ENCODE measurements at places on chromosomes 13 and 19.

DNA sequence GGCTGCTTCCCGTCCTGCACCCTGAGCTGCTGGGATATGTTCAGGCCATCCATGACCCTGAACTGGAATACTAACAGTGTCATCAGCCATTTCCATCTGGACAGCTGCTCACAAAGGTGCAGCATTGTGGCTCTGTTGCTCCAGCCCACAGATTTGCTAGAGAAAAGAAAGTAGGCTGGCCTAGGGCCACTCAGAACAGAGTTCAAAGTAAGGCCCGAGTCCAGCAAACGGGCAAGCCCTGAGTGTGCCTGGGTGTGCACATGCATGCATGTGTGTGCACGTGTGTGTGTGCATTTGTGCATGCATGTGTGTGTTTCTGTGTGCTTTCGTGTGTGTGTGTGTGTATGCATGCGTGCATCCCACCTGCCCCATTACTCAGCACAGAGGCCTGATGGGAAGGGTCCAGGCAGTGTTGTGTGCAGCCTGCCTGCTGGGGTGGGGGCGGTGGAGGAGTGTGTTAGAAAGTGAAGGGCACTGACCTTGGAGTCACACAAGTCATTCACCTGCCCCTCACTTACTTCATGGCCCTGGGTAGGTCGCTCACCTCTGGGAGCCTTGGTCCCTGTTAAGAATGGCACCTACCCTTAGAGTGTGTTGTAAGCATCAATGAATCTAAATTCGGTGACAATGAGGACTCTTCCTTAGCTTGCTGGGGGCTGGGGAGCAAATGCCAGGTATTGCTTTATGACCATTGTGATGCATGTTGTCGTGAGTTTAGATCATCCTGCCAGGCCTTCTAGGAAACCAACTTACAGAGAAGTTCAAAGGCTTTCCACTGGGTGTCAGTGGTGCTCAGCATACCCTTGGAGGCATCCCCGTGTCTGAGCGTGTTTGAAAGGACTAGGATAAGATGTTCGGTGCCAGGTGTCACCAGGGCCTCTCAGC, 53.2 kb downstream of the GPR12 start:
- DNase-seq, result no peak

DNA sequence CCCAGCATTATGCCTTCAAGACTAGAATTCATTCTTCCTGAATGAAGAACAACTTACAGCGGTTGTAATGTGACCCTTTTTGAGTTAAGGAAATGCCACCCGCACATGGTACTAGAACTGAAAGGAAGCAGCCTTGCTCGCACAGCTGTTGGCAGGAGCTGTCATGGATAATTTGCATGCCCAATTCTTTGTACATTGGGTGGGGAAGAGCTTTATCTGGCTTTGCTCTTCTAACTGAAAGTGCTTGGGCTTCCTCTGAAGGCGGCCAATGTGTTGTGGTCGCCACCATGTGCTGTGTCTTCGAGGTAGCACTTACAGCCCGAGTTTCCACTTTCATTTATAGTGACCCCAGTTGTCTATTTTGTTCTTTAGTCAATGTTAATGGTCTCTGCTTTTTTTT, 3.4 kb downstream of the CCNE1 start:
- DNase-seq, result no peak

GRCh38 chr13:27605099-27605498, 15.2 kb downstream of the LNX2 start:
- DNase-seq, result no peak

GRCh38 chr13:70534466-70534865, 426.2 kb upstream of the KLHL1 start:
- no peak for DNase-seq

- peak; percentile 9 for DNase-seq
Observed at GRCh38 chr19:17052439-17052838, 22.8 kb downstream of the HAUS8 start.

DNA sequence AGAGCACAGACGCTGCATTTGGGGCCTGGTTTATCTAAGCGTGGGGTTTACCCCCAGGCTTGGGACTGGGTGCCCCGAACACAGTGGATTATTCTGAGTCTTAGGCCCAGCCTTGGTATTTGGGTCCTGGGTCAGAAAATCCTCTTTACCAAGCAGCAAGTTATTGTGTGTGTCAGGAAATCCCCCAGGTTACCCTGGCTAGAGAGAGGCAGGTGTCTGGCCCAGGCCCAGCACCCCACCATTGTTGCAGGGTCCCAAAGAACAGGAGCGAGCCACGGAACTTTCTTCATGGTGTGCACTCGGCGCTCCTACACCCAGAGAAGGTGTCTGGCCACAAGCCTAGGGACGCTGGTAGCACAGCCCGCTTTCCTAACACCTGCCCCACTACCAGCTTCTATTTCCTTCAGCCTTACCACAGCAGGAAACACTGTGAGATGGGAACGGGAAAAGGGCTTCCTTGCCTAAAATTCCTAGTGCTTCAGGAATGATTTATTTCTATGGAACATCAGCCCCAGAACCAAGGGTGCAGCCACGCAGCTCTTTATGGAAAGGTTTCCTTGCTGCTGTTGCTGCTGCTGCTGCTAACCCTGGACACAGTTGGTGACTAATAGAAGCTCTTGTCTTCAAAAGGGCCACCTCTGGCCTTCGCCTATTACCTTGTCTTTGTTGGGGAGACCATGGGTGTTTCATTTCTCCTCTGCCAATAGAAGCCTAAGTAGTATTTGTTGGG, 7.4 kb upstream of the CDX2 start:
- DNase-seq, result no peak

- DNase-seq, result no peak
Observed at GRCh38 chr13:63696055-63696454, 2280.4 kb upstream of the PCDH20 start.

DNA sequence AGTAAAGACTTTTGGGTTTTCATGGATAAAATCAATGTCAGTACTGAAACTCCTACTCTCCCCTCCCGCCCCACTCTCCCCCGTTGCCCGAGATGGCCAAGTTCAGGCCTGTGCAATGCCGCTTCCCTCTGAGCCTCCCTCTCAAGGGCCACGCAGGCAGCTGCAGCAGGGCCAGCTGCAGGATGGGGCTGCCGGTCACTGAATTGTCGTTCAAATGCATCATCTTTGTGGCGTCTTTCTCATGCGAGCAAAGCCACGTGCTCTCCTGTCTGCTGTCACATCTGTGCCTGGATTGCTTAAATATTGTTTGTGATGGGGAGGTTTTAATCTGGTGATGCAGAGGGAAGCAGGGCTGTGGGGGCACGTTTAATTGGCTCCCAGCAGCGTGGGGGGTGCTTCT, 26.6 kb downstream of the SHISA2 start:
- DNase-seq, result peak; percentile 36

DNA sequence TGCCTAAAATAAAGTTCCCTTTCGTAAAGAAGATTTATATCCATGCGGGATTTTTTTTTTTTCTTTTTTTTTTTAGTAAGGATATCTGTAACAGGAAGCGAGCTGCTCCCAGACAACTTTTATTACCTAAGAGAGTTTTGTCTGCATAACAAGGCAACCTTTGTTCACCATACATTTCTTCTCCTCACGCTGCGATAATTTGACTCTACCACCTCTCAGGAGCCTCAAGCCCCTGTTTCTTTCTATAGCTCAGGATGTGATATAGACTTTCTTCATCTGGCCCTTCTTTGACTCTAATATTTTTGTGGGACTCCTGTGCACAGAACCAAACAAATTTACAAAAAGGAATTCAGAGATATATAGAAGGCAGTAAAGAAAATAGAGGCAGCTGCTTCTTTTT, 1053.7 kb upstream of the SPRY2 start:
- DNase-seq, result no peak

DNA sequence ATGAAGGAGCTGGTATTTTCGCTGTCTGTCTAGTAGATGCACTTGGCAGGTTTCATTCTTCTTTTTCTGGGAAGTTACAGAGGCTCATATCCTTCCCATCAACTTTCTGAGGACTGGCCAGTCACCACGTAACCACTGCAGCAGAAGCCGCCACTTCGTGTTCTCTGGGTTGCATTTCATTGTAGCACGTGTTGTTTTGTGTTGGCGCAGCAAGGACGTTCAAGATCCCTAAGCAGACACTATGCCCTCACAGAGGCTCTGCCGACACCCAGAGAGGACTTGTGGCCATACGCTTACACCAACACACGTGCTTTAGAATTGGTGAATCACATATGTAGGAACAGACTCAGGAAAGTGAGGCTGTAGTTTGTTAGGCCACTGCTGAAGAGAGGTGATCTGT, 42.2 kb upstream of the TEX29 start:
- no peak for DNase-seq

- no peak for DNase-seq
Observed at GRCh38 chr19:29576761-29577648, 29.1 kb upstream of the POP4 start.

DNA sequence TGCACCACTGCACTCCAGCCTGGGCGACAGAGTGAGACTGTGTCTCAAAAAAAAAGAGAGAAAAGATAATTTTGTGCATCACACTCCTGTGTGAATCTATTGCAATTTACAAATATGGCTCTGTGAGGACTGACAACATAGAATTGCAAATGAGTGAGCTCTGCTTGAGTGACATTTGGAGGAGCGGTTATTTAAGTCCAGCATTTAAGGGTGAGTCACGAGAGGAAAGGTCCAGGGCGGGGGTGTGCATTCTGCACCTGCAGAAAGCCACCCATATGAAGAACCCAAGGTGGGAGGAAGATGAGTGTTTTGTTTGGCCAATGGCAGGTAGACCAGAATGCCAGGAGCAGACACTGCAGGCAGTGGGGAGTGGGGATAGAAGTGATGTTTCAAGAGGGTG, 58.5 kb downstream of the DGKH start:
- DNase-seq, result no peak

- no peak for DNase-seq
Observed at GRCh38 chr13:93982179-93982918, 497.1 kb downstream of the DCT start.

DNA sequence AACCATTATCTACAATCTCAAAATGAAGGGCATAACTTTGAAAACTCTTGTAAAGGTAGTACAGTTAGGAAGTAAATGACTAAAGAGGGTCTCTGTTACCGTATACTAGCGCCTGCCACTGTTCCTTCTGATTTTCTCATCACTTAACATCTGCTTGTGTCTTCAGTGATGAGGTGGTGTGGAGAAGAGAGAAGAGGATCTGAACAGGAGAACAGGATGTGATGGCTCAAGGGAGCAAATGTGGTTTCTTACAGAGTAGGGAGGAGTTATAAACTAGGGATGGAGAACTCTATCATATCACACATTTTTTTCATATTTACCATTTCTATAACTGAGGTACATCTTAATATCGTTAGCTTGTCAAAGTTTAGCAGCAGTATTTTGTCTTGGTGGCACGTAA, 1.1 kb downstream of the KCTD4 start:
- no peak for DNase-seq

- no peak for DNase-seq
Observed at GRCh38 chr13:71727662-71728061, 139.3 kb downstream of the DACH1 start.

DNA sequence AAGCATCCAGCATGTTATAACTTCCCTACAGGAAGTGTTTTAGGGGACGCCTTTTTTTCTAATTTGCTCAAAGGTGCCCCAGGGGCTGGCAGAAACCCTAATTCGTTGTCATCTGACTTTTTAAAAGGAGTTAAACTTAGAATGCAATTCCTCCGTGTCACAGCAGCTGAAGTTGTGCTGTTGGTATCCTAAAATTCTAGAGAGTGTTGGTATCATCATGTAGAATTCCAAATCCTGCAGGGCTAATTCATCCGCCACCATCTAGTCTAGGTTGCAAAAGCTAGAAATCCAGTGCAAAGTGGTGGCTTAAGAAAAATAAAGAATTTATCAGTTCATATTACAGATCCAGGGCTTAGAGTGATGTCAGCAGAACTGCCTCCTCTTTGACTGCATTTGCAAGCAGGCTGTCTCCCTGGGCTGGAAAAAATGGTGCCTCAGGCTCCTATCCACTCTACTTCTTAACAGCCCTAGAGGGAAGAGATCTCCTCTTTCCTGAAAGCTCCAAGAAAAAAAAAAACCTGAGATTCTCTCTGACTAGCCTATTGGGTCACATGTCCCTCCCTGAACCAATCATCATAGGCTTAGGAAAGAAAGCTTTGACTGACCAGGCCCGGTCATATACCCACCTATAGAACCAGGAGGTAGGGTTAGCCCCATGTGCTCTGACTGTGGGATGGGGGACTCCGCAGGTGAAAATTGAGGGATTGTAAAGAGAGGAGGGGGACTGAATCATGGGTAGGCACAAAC, 73.0 kb downstream of the MAP4K1 start:
- no peak for DNase-seq

DNA sequence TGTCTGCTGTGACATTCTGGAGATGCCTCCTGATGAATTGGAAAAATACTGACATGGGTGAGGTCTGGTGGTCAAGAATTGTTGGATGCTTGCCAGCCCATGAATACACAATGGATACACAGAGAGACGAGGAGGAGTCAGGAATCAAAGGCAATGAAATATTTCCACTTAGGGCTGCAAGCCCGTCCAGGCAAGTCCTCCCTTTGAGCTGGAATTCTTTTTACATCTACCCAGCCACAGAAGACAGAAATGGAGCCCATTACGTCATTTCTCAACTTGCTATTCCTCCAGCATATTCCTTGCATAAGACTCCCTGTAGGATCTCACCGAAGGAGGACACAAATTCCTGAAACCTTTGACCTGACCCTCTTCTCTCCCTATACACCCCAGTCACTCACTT, 15.7 kb upstream of the IGFL4 start:
- no peak for DNase-seq

GRCh38 chr13:71408416-71408815, 458.6 kb downstream of the DACH1 start:
- no peak for DNase-seq

- DNase-seq, result no peak
Observed at GRCh38 chr19:7932276-7932929, 6.5 kb upstream of the CTXN1 start.

Measured in substantia nigra (tissue), 51 donors.